ENCODE measurements at places on chromosomes 13 and 19.

DNA sequence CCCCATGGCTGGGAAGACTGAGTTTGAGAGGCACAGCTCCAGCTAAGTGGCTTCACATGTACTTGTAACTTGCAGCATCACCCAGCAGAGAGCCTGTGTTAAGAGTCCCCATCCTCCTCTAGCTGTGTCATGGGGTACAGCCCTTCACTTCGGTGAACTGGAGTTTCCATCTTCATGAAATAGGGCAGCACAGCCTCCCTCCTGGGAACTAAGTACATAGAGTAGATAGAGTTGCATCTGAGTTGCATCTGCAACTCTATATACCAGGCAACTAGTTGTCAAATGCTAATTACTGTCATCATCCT is 1.2 kb downstream of the PRDX2 start:
- no peak for DNase-seq

- no peak for DNase-seq
Observed at GRCh38 chr19:35756377-35757230, at the start of gene HSPB6. Gene HSPB6 (minus strand): TSS chr19:35757029. CDS start chr19:35757008, 21 bp downstream.

- DNase-seq = no peak
Observed at GRCh38 chr13:50078895-50079654, 63.8 kb downstream of the KCNRG start.

- no peak for DNase-seq
Observed at GRCh38 chr13:50932091-50932490, 22.5 kb downstream of the RNASEH2B start.

GRCh38 chr13:67353031-67353430 is 122.9 kb upstream of the PCDH9 start:
- DNase-seq = no peak

GRCh38 chr13:27658546-27658945 is 36.9 kb downstream of the POLR1D start:
- DNase-seq = no peak

GRCh38 chr13:51601601-51602565 is 17.6 kb downstream of the WDFY2 start:
- no peak for DNase-seq

- peak; percentile 91 for DNase-seq
Observed at GRCh38 chr19:2446381-2446780, 10.4 kb downstream of the LMNB2 start.

- no peak for DNase-seq
Observed at GRCh38 chr13:72788831-72789230, 6.9 kb downstream of the PIBF1 start.

GRCh38 chr19:19040417-19040816 is 7.0 kb downstream of the ARMC6 start:
- no peak for DNase-seq

GRCh38 chr13:73656863-73657262 is 477.3 kb downstream of the KLF12 start:
- DNase-seq = no peak

Data from hematopoietic multipotent progenitor cell (in vitro differentiated cells).